ENCODE measurements at places on chromosomes 5 and 9.

- DNase-seq, result no peak
These were observed 32.5 kb downstream of the JAKMIP2 start for GRCh38 chr5:147750065-147750464.

- DNase-seq, result no peak
These were observed 5.7 kb downstream of the C9orf43 start for GRCh38 chr9:113416149-113416721.

- DNase-seq, result peak; percentile 80
These were observed 243.6 kb downstream of the DENND1A start for GRCh38 chr9:123686131-123686828.

DNA sequence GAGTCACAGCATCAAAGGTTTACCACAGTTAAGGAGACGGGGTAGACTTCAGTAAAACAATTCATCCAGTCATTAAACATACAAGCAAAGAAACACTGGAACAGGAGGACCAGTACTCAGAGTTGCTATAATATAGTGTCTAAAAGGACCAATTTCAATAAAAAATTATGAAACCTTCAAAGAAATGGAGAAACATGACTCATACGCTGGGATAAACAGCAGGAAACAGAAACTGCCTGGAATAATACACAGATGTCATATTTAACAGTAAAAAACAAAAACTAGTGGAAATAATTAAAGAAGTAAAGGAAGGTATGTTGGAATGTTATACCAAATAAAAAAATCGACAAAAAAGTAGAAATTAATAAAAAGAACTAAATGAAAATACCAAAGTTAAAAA is 1075.9 kb downstream of the NR2F1-AS1 start:
- no peak for DNase-seq

DNA sequence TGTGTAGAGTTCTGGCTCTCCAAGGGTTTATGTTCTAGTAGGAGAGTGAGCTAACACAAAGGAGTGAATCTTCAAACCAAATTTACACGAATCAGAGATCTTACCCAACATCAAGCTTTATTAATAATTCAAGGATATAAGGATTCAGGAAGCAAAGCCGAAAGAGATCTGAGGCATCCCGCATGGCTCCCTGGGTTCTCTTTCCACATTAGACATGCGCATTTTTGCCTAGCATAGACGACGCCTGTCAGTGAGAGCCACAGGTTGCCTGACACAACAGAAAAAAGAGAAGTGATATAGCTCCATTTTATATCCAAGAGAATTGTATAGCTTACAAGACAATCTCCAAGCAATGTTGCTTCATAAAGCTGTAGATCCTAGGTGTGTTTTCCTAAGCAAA is 52.6 kb downstream of the ESM1 start:
- no peak for DNase-seq

DNA sequence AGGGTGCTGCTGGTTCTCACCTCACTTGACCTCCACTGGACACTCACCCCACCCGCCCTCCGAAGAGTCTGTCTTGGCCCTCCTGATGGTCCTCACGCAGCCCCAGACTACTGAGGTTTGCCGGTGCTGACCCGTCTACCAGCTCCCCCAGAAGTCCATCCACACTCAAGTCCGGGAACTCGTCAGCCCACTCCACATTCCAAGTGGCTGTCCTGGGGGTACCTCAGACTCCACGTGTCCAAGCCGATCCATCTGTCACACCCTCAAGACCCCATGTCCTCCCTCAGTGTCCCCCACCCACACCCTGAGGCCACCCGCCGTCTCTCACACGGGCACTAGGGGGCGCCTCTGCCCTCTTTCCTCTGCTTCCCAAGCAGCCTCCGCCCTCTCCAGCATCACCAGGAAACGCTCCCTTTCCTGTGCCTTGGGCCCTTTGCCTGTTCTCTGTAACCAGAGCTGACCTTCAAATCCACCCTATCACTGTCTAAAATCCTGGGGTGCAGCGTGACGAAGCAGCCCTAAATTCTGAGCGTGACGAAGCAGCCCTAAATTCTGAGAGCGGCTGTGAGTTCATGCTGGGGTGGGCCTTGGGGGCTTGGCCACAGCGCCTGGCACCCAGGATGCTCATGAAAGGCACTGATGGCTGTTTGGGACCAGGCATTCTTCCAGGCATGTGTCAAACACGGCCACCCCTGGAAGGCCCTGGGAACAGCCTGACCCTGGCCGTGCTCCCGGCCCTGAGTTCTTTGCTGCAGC is 95.7 kb downstream of the KCNT1 start:
- peak; percentile 65 for DNase-seq

DNA sequence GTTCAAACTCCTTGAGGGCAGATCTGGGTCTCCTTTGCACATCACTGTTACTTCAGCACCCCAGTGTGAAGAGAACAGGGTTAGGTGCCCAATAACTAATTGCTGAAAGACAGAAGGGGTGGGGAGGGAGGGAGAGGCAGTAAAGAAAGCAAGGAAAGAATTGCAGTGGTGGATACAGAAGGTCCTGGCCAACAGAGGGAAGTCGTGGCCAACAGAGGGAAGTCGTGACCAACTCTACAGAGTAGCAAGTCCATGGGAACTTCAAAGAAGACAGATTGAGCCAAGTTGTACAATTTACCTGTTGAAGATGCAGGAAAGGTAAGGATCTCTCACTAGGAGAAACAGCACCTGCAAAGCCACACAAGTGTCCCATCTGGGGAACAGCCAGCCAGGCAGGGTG is 27.0 kb downstream of the CCNJL start:
- DNase-seq, result no peak

DNA sequence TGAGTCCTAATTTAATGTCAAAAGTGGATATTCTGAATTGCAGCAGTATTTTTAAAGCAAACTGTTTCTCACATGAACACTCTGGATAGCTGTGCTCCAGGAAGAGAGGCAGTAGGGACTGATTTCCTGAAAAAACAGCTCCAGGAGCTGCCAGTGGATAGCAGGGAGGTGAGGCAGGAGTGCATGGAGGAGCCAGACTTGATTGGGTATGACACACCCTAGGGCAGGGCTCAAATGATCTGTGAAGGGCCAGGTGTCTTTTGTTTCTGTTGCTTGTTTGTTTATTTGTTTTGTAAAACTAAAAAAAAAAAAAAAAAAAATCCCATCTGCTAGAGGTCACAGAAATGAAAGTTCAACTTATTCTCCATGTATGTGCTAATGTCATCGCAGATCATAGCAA is 83.4 kb downstream of the ADRB2 start:
- no peak for DNase-seq

DNA sequence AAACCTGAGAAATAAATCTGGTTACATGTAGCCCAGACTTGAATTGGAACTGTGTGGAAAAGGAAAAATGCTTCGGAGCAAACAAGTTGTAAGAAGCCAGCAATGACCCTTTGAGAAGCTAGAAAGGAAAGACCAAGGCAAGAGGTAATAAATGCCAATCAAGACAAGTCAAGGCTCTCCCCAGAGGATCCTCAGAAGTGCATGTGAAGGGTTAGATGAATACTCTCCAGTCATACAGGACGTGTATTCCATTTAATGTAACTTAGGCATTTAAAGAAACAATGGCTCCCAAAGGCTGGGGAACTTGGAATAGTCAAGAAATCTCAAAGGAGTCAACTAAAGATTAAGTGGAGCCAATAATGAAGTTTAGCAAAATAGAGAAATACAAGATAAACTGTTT is 36.2 kb downstream of the EPB41L4A start:
- no peak for DNase-seq

GRCh38 chr5:139877129-139877597 is 81.6 kb downstream of the PSD2 start:
- DNase-seq, result no peak

DNA sequence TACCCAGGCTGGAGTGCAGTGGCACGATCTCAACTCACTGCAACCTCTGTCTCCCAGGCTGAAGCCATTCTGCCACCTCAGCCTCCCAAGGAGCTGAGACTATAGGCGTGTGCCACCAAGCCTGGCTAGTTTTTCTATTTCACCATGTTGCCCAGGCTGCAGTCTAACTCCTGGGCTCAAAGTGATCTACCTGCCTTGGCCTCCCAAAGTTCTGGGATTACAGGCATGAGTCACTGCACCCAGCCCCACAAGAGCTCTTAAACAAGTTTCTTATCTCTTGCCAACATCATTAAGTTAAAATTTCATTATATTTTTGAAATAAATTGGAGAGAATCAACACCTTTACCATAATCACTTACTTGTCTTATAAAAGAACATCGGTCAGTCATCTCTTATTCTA is 280.3 kb downstream of the ARHGEF28 start:
- DNase-seq, result no peak

- no peak for DNase-seq
These were observed 73.2 kb downstream of the UBAP1 start for GRCh38 chr9:34252016-34252415.

DNA sequence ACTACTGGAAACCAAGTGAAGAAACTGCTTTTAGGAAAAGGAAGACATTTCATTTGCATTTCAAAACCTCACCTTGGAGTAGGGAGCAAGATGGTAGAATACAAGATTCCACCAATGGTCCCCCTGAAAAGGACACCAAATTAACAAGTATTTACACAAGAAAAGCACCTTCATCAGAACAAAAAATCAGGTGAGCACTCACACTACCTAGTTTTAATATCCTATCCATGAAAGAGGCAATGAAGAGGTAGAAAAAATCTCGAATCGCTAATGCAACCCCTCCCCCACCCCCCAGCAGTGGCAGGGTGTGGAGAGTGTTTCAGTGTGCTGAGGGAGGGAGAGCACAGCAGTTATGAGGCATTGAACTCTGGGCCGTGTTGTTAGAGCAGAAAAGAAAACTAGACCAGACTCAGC is 1397.0 kb upstream of the C9orf72 start:
- no peak for DNase-seq

GRCh38 chr9:31034311-31034710 is 1350.1 kb upstream of the ACO1 start:
- DNase-seq, result no peak

- no peak for DNase-seq
These were observed 46.8 kb downstream of the MTMR12 start for GRCh38 chr5:32265902-32266301.

- DNase-seq, result no peak
These were observed 26.1 kb upstream of the AKNA start for GRCh38 chr9:114413861-114414301.

- DNase-seq, result no peak
These were observed 389.3 kb upstream of the DMAC1 start for GRCh38 chr9:8188723-8189407.

GRCh38 chr5:61256474-61256873 is 75.6 kb upstream of the ZSWIM6 start:
- peak; percentile 4 for DNase-seq

- no peak for DNase-seq
These were observed 8.7 kb upstream of the AOPEP start for GRCh38 chr9:94717761-94718160.

GRCh38 chr9:129596541-129597331 is 24.2 kb downstream of the C9orf50 start:
- no peak for DNase-seq

- DNase-seq, result no peak
These were observed 1.4 kb upstream of the LMX1B start for GRCh38 chr9:126612326-126612812.

DNA sequence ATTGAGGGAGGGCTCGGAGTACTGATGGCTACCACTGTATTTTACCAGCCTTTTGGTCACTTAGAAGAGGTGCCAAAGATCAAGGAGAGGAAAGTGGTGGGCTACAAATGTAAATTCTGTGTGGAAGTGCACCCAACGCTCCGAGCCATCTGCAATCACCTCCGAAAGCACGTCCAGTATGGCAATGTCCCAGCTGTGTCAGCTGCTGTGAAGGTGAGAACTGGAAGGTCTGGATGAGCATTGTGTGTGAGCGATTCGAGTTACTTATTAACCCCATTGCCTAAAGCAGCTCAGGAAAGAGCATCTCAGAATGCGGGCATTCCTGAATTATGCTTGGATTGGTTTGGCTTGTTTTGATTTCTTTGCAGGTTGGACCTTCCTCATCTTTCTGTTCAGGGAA is 67.5 kb downstream of the ZNF462 start:
- no peak for DNase-seq

- DNase-seq, result no peak
These were observed 69.0 kb downstream of the TSPAN17 start for GRCh38 chr5:176716320-176716719.

DNA sequence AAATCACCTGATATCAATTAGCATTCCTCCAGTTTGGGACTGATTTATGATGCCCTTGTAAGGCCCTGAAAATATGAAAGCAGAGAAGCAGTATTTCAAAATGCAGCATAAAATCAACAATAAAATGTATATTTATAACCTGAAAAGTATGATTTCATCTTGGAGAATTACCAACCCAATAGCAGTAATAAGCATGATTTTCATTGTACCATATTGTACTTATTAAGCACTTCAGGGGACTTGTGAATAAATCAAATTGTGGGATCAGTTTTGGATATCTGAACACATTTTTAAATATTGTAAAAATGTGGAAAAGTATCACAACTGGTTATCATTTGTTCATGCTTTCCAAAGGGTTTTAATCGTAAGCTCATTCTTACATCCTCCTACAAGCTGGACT is 250.8 kb downstream of the DMRT2 start:
- DNase-seq, result no peak

DNA sequence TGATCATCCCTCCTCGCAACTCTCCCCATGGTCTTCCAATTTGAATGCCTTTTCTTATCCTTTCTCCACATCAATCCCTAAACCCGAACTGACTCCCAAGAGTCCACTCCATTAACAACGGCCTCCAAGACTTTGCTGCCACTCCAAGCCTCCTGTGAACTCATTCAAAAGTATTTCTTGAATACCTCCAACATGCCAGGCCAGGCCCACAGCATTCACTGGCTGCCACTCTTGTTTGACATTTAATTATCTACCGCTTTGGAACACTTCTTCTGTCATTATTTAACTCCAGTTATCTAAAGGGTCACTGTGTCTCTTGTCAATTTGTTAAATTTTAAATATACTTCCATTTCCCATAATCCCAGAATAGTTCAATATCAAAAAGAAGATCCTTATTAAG is 378.9 kb downstream of the EFNA5 start:
- no peak for DNase-seq
